ENCODE measurements at places on chromosomes 3 and 15.

GRCh38 chr3:7082244-7082643 lies 221.3 kb downstream of the GRM7 start:
- DNase-seq, result no peak

- DNase-seq, result no peak
Observed at GRCh38 chr3:23805633-23806533, at the start of gene UBE2E1. UBE2E1 (plus strand) TSS chr3:23805955; CDS start chr3:23807270, 1,315 bp downstream.

DNA sequence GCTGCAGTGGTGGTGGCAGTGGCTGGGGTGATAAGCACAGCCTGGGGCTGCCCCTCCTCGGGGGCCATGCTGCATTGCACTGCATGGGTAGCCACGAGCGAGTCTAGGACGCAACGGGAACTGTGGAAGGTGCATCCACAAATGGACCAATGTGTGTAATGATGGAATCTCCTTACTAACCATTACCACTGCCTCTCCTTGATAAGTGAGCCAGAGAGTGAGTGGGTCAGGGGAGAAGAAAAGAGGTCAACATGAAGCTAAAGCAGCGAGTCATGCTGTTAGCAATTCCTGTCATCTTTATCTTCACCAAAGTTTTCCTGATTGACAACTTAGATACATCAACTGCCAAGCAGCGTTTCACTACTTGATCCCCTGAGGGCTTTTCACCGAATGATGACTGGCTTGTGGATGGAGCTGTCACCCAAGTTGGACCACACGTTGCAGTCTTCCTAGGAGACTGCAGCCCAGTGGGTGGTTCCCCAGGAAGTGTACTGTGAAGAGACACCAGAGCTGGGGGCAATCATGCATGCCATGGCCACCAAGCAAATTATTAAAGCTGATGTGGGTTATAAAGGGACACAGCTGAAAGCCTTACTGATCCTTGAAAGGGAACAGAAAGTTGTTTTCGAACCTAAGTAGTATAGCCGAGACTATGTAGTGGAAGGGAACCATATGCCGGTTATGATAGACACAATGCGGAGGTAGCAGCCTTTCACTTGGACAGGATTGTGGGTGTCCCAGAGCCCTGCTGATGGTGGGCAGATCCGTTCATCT lies 20.6 kb downstream of the SAMD7 start:
- DNase-seq, result peak; percentile 85

DNA sequence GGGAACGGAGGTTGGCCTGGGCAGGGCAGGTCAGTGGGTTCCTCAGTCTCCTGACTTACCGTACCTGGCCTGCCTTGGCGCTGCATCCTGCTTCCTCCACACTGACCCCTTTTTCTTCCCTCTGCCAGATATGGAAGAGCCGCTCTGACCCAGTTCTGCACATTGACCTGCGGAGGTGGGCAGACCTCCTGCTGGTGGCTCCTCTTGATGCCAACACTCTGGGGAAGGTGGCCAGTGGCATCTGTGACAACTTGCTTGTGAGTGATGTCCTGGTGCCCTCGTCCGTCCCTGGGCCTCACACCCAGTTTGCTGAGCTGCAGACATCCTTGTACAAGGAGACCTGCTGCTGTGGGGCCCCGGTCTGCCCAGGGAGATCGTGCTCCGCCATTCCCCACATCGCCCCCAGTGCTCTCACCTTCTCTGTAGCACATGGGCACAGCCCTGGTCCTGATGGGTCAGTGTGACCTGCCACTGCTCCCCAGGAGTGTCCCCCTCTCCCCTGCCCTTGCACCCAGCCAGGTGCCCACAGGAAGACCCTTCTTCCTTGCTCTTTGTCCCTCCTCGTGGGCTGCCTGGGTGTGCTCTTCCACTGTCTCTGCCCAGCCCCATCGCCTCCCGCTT lies 21.0 kb downstream of the PPCDC start:
- DNase-seq, result no peak

DNA sequence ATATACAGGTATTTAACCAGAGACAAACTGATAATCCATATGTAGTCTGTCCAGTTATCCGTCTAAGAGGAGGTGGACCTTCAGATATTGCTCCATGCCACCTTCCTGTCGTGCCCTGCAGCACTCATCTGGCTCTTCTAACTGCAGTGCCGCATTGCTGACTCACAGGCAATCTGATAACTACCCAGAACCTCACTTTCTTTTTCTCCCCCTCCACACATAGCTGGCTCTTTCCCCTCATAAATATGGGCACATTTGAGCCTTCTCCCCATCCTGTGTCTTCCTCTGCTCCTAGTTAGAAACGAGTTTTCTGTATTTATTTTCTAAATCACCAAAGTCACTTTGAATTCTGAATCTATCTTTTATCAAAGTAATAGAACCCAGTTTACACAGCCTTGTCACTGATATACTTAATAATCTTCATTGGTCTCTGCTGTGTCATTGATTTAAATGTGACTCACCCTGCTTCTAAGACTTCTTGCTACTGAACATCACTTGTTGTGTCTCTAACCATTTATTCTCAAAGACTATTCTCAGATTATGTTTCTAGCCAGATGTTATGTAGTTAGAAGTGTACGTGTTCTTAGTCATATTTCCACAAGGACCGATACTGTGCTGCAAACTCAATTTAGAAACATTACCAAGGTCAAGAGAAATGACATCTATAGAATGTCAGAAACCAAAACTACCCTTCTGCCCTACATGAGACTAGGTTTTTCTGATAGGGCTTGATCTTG lies 17.4 kb upstream of the KCNMB2 start:
- peak; percentile 95 for DNase-seq

DNA sequence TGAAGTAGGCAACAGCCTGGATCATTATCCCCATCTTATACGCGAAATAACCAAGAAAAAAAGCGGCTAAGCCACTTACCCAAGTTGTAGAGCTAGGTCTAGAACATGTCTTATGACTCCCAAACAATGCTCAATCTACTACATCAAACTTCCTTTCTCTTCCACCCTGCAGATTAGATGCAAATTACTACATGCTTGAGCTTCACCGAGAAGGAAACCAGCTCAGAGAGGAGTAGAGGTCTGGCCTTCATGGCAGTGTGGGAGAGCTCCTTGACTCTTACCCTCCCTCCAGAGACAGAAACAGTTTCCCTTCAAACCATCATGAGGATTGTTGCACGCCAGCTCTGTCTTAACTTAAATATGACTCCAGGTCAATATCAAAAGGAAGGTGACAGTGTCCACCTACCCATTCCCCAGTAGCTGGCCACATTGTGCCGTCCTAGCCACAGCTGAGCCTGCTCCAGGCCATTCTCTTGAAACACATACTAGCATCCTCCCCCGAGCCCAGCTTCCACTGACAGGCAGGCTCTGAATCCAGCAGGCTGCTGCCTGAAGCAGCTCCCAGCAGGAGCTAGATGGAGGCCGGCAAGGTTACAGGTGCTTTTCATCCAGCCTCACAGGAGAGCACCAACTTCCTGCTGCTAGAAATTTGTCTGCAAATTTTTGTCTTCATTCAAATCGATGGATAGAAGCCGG lies 56.8 kb downstream of the CPN2 start:
- DNase-seq, result no peak

GRCh38 chr3:27095553-27096222 lies 273.5 kb downstream of the NEK10 start:
- DNase-seq, result no peak

DNA sequence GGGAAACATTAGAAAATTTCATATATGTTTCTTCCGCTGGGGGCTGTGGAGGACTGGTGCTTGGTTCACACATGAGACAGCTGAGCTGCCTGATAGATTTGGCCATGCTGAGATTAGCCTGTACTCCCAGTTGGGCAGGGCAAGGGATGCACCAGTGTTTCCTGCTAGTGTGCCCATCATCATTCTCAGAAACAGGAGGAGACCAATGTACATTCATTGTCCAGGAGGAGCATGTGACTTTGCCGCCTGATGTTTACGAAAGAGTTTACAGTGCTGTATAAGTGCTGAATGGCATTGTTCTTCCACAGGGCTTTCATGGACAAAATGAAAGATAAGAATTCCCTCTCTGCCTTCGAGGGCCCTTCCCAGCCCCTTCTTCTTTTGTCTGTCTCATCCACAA lies 311.1 kb upstream of the THBS1 start:
- DNase-seq, result no peak

DNA sequence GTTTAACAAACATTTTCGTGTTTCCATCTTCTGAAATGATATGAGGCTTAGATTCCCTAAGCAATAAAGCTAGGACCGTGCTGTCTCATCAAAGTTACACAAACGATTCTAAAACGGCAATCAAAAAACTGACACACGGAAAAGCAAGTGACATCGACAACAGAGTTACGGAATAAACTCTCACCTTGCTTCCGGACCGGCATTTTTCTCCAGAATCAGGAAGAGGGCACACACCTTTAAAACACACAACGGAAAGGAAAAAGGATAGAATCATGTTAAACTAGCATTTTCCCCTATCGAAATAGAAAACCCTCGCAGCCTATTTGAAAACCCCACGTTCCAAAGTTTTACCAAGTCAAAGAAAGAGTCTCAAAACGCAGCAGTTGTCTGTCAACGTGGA lies 1.4 kb downstream of the DLG1 start:
- DNase-seq, result no peak

GRCh38 chr15:42070976-42071350 lies 23.4 kb downstream of the PLA2G4D start:
- no peak for DNase-seq

GRCh38 chr15:68489421-68489820 lies 57.5 kb upstream of the ITGA11 start:
- DNase-seq, result no peak

GRCh38 chr3:171883893-171884279 lies 40.7 kb downstream of the TMEM212 start:
- DNase-seq, result no peak

- no peak for DNase-seq
Observed at GRCh38 chr3:264394-265156, 68.0 kb downstream of the CHL1 start.

DNA sequence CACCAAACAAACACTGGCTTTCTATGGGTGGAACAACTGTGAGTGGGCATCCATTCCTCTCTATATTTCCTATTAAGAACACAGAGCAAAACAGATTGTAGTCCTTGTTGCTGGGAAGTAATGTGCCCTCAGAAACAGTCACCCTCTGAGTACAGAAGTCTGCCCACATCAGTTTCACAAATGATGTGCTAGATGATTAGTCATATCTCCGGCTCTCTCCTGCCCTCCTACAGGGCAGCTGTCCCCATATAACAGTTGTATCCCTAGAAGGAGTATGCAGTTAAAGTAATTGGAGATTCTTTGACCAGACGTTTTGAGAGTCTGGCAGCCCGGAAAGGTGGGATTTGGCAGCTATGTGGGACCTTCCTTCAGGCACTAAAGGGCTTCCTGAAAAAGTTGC lies 159.9 kb downstream of the APBA2 start:
- DNase-seq, result no peak

DNA sequence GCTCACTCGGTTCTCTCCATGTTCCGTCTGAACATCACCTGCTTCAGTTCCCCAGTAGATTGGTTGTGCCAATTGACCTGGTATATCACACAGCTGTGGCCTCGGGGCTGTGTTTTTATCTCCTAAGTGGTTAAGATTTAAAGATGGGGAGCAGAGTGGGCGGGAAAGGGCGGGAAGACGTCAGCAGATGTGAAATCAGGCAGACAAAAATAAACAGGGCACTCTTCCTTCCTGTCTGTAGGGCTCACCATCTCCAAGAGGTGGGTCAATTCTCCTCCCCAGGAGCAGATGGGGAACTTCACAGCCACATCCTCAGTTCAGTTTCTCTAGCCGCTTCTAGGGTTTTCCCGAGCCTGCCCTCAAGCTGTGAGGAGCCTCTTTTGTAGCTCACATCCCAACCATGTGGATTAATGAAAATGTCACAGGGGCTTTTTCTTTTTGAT lies 26.8 kb upstream of the LIMD1 start:
- peak; percentile 84 for DNase-seq

All from GM12878 (cell line).